ENCODE measurements at places on chromosomes 12 and 14.

DNA sequence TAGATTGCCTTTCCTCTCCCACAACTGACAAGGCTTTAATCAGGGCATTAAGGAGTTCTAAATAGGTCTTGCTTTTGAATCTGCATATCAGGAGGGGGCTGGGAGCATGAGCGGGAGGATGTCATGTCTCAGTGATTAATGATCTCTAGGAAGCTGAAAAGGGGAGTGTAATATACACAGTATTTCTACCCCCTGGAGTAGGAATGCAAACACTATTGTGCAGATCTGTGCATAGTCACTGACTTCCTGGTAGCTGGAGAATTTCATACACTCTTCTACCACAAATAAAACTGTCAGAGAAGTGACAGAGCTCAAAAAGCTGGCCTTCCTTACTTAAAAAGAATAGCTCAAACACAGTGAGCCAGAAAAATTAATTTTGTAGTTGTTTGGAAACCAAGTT lies 65.8 kb downstream of the RIC8B start:
- peak; percentile 43 for DNase-seq

DNA sequence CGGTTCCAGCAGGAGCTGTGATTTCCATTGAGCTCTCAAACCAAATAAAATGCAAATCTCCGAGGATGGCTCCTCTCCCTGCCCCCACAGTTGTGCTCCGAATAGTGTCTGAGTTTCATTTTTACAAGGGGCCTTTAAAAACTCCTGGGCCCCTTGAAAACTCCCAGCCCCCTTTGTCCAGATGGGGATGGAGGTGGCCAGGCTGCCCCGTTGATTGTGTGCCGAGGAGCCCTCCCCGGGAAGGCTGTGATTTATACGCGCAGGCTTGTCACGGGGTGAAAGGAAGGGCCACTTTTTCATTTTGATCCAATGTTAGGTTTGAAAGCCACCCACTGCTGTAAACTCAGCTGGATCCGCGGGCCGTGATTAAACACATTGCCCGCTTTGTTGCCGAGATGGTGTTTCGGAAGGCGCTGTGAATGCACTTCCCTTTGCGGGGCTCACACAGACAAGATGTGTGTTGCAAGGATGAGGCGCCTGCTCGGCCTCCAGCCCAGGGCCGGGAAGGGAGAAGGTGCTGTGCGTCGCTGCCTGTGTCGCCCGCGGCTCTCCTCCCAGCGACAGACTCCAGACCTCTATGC lies 98.8 kb downstream of the TMEM132C start:
- DNase-seq: no peak

GRCh38 chr12:25829192-25829591 lies 129.3 kb upstream of the RASSF8 start:
- DNase-seq: peak; percentile 96

DNA sequence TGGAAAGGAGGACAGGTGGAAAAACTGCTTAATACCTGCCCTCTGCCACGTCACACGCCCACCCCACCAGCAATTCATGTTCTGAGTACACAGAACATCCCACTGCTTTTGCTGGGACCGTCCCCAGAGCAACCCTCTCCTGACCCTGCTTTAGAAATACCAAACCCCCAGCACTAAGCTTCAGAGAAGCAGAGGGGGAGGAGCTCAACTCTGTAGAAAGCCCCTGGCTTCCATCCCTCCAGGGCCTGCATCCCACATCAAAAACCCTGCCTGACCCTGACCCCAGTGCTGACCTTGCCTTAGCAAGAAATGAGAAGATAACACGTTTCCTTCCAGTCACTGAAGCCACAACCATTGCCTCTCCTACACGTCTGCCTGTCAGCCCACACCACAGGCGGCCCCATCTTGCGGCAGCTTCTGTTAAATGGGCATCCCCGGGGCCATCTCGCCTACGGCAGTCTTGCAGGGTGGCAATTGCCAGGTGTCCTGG lies 19.7 kb downstream of the VDR start:
- DNase-seq: no peak

- no peak for DNase-seq
Observed at GRCh38 chr12:122026706-122027333, 5.1 kb downstream of the BCL7A start.

DNA sequence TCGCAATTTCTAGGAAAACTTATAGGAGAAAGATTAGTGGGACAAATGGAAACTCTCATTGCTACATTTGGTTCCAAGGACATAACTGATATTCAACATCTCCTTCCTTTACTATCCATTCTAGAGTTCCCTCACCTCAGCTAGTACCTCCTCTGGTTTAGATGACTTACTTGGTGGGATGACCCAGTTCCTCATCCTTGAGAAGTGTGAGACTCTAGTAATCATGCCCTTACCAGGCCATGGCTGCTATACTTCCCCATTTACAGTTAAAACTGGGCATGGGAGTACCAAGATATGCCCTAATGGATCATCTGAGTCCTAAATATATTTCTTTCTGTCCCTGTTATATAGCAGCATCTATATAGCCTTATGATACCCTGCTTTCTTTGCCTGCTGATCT lies 58.1 kb downstream of the IFT81 start:
- DNase-seq: no peak

GRCh38 chr14:53128303-53129028 lies 24.7 kb downstream of the DDHD1 start:
- no peak for DNase-seq

DNA sequence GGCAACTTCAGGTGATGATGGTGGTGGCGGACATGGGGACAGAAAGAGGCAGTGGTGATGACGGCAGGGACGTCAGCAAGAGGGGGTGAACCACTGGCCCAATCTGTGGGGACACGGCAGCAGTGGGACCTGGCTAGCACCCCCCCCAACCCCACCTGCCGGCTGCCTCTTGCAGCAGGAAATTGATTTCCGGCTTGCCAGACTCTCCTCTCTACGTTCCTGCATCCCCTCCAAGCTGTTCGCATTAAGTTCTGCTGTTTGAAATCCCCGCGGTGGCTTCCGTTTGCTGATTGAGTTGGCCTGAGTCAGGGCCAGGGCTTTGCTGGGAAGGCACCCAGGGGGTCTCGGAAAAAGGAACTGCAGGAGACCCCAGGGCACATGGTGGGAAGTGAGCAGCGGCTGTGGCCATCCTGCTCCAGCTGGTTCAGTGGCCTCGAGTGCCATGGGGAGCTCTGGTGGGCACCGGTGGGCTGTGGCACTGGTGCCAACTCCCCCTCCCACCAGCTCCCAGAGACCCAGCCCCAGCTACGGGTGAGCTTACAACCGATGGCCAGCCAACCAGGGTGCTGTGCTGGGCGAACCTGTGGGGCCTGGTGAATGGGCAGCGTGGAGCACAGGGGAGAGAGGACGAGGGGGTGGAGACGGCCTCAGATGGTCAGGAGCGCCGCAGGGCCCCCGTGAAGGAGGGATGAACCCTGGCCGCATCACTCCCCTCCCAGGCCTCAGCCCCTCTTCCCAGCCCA lies 14.6 kb upstream of the NUDT14 start:
- DNase-seq: no peak

- no peak for DNase-seq
Observed at GRCh38 chr14:99190696-99191394, 81.2 kb downstream of the BCL11B start.

GRCh38 chr12:46711756-46712155 lies 114.0 kb downstream of the SLC38A4 start:
- DNase-seq: no peak

GRCh38 chr12:92051441-92051840 lies 94.2 kb downstream of the BTG1 start:
- no peak for DNase-seq

GRCh38 chr12:4322726-4323125 lies 1.7 kb downstream of the TIGAR start:
- DNase-seq: no peak

DNA sequence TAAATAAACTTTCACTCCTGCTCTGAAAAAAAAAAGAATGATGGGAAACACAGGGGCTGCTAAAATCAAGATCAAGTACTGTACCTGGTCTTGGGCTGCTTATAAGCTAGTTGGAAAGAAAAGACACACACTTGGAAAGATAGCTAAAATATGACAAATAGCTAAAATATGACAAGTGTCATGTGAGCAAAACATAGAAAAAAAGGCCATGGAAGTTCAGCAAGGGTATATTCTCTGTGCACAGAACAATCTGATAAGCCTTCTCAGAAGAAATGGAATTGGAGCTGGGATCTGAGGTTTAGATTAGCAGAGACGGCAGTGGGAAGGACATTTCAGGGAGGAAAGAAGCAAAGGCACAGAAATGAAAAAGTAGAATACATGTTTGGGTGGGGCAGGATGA lies 126.2 kb upstream of the PMCH start:
- DNase-seq: no peak

DNA sequence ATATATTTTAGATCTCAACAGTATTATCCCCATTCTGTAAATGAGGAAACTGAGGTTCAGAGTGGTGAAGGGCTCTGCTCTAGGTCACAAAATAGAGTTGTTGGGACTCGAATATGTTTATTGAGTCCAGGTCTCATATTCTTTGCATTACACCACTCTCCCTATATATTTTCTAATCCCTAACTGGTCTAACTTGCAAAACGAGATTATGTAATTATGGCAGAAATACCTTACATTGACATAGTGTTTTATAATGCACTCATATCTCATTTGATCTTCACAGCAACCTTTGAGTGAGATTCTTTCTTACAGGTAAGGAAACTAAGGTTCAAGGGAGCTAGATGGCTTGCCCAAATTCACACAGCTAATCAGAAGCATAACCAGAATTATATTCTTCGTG lies 106.9 kb upstream of the LRIG3 start:
- DNase-seq: no peak

GRCh38 chr14:94483729-94484275 lies 7.8 kb upstream of the SERPINA9 start:
- DNase-seq: no peak

- DNase-seq: no peak
Observed at GRCh38 chr12:5840944-5841343, 104.1 kb downstream of the ANO2 start.

- no peak for DNase-seq
Observed at GRCh38 chr12:79596719-79597350, 93.9 kb downstream of the PAWR start.

- no peak for DNase-seq
Observed at GRCh38 chr12:461425-461824, 1.7 kb downstream of the B4GALNT3 start.
